ENCODE measurements at places on chromosomes 4 and X. TPM values are rescaled to one million over a fixed set of nuclear protein-coding genes. Genes with fewer than 3 reads are reported as not detected.

TEC gene
- 1.1 TPM for total RNA-seq

ARHGAP24 gene
- 118 TPM for total RNA-seq

MAOA gene
- 65.0 TPM for total RNA-seq

TRIML2 gene
- not detected for total RNA-seq

DCAF12L2 gene
- total RNA-seq: 0.33 TPM

LRIT3 gene
- total RNA-seq: under 0.01 TPM

DUSP9 gene
- 0.33 TPM for total RNA-seq

DOCK11 gene
- total RNA-seq: 0.33 TPM

PLAC8 gene
- total RNA-seq: 2.5 TPM

APLN gene
- 237 TPM for total RNA-seq

BEX5 gene
- total RNA-seq: not detected

PGAM4 gene
- not detected for total RNA-seq

HPSE gene
- total RNA-seq: 3.3 TPM

HS6ST2 gene
- 2.0 TPM for total RNA-seq

C4orf50 gene
- not detected for total RNA-seq

PAGE4 gene
- total RNA-seq: not detected

MPC1L gene
- not detected for total RNA-seq

PRDM5 gene
- total RNA-seq: 8.2 TPM

LDOC1 gene
- 6.2 TPM for total RNA-seq

GPC4 gene
- 0.10 TPM for total RNA-seq

NUDT9 gene
- total RNA-seq: 17.3 TPM

COX18 gene
- 21.9 TPM for total RNA-seq

RASGEF1B gene
- total RNA-seq: 0.29 TPM

STAP1 gene
- total RNA-seq: not detected

BGN gene
- 71.8 TPM for total RNA-seq

POU3F4 gene
- total RNA-seq: not detected

RAB9B gene
- total RNA-seq: 0.76 TPM

MAGED4 gene
- 7.0 TPM for total RNA-seq

FAM184B gene
- total RNA-seq: not detected

EDNRA gene
- under 0.01 TPM for total RNA-seq

SNCA gene
- 94.4 TPM for total RNA-seq

TBC1D19 gene
- 10.5 TPM for total RNA-seq

ARFIP1 gene
- total RNA-seq: 35.8 TPM

SYP gene
- total RNA-seq: under 0.01 TPM

CLTRN gene
- total RNA-seq: not detected

IL13RA2 gene
- 0.19 TPM for total RNA-seq

CYTL1 gene
- 101 TPM for total RNA-seq

PWWP3B gene
- 0.19 TPM for total RNA-seq

GPM6B gene
- 0.33 TPM for total RNA-seq

METTL14 gene
- total RNA-seq: 29.7 TPM

ATP10D gene
- 19.6 TPM for total RNA-seq

ETDB gene
- total RNA-seq: not detected
